Ovary (tissue), 10 donors: ENCODE measurements at places on chromosomes 13 and 19. TPM values are rescaled to one million over a fixed set of nuclear protein-coding genes. Genes with fewer than 3 reads are reported as not detected.
A peak's percentile ranks its signal among the peaks of the same experiment; 100 is the strongest.

GRCh38 chr19:16594131-16594586 lies 21.9 kb upstream of the SLC35E1 start:
- no peaks in the 10 kb centered on the region for H3K36me3 ChIP-seq
- H3K4me1 ChIP-seq, result peaks cover 12% of the 10 kb centered on the region
- no peaks in the 10 kb centered on the region for H3K27me3 ChIP-seq
- no peak overlapping the region for H3K4me3 ChIP-seq
- no peak for DNase-seq
- no peak overlapping the region for H3K27ac ChIP-seq

DNA sequence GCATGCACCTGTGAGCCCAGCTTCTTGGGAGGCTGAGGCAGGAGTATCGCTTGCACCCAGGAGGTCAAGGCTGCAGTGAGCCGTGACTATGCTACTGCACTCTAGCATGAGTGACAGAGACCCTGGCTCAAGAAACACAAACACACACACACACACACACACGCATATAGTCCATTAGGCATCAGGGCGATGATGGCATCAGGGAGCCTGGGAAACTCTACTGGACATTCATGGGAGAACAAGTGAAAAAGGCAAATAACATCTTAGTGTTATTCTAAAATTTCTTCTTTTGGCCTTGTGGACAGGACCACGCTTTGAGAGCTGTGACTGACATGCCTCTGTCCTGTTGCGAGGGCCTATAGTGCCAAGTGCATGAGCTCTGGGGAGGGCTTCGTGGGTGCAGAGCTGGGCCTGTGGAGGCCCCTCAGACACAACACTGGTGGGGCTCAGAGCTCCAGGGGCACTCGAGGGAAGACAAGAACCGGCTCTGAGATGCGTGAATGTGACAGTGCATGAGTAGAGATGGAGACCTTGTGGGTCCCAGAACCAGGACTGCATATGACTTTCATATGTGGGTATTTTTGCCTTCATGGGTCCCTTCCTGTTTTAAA lies 8.0 kb upstream of the USF2 start:
- no peak for DNase-seq
- no peaks in the 10 kb centered on the region for H3K27me3 ChIP-seq
- peaks cover 7% of the 10 kb centered on the region for H3K4me1 ChIP-seq
- no peaks in the 10 kb centered on the region for H3K36me3 ChIP-seq
- H3K27ac ChIP-seq, result no peak overlapping the region

GRCh38 chr19:37932985-37933936 lies 26.3 kb downstream of the SIPA1L3 start:
- no peaks in the 10 kb centered on the region for H3K27me3 ChIP-seq
- DNase-seq, result no peak
- no peaks in the 10 kb centered on the region for H3K4me1 ChIP-seq
- H3K36me3 ChIP-seq, result no peaks in the 10 kb centered on the region
- H3K4me3 ChIP-seq, result no peak overlapping the region

DNA sequence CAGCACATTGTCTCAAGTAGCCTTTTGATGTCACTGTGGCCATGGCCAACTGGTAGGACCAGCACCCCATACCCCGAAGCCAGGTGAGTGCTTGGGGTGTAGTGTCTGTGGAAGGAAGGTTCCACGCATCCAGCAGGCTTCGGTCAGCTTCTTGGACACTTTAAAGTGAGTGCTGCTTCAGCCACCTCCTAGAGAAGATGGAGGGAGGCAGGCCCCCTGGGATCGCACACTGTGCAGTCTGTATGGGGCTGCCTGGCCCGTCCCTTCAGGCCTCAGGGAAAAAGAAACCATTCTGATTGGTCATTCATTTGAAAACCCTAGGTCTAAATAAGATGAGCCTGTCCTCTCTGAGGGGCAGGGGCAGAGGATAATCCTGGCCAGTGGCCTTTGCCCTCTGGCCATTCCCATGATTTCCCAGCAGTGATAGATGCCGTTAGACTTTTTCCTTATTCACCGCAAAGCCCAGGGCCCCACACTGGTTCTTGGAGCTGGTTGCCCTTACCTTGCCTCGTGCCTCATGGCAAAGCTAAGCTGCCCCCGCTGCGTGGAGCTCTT lies 30.7 kb downstream of the GATAD2A start:
- H3K36me3 ChIP-seq, result no peaks in the 10 kb centered on the region
- no peak overlapping the region for H3K27ac ChIP-seq
- H3K4me1 ChIP-seq, result peaks cover 19% of the 10 kb centered on the region
- H3K27me3 ChIP-seq, result no peaks in the 10 kb centered on the region

The ZNF610 gene
- polyA plus RNA-seq, result 5.3 TPM

- H3K27me3 ChIP-seq, result no peaks in the 10 kb centered on the region
- H3K4me1 ChIP-seq, result peaks cover 6% of the 10 kb centered on the region
- H3K27ac ChIP-seq, result no peak overlapping the region
- no peak for DNase-seq
Measured at GRCh38 chr19:47240556-47240955, 9.6 kb upstream of the BBC3 start.

GRCh38 chr19:4038661-4039423 lies 27.9 kb downstream of the ZBTB7A start:
- no peak for DNase-seq
- no peaks in the 10 kb centered on the region for H3K36me3 ChIP-seq
- H3K4me3 ChIP-seq, result no peak overlapping the region

The MBD3L2 gene
- polyA plus RNA-seq, result not detected

- H3K4me3 ChIP-seq, result no peak overlapping the region
- no peaks in the 10 kb centered on the region for H3K27me3 ChIP-seq
- H3K36me3 ChIP-seq, result no peaks in the 10 kb centered on the region
- H3K27ac ChIP-seq, result no peak overlapping the region
- H3K4me1 ChIP-seq, result peaks cover 5% of the 10 kb centered on the region
- peak; percentile 76 for DNase-seq
Measured at GRCh38 chr19:3471954-3472655, 8.2 kb downstream of the SMIM24 start.

GRCh38 chr19:19425170-19425875 lies 19.8 kb downstream of the GATAD2A start:
- H3K4me1 ChIP-seq, result peaks cover 1% of the 10 kb centered on the region
- DNase-seq, result no peak
- no peaks in the 10 kb centered on the region for H3K36me3 ChIP-seq
- H3K27me3 ChIP-seq, result no peaks in the 10 kb centered on the region
- H3K4me3 ChIP-seq, result no peak overlapping the region
- H3K27ac ChIP-seq, result no peak overlapping the region

DNA sequence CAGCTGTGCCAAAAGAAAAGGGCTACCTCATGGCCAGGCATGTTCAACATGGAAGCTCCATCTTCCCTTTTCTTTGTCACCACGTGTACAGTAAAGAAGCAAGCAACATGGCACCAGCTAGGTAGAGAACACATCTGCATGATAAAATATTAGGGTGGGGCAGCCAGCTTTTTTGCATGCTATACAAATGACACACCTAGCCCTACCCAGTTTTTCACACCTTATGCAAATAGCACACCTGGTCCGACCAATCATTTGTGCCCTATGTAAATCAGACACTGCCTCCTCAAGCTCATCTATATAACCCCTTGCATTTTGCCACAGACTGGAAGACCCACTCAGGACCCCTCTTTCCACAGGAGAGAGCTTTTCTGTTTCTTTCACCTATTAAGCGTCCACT lies 85.5 kb downstream of the STOML3 start:
- no peaks in the 10 kb centered on the region for H3K27me3 ChIP-seq
- H3K4me3 ChIP-seq, result no peak overlapping the region
- no peak overlapping the region for H3K27ac ChIP-seq
- no peak for DNase-seq

DNA sequence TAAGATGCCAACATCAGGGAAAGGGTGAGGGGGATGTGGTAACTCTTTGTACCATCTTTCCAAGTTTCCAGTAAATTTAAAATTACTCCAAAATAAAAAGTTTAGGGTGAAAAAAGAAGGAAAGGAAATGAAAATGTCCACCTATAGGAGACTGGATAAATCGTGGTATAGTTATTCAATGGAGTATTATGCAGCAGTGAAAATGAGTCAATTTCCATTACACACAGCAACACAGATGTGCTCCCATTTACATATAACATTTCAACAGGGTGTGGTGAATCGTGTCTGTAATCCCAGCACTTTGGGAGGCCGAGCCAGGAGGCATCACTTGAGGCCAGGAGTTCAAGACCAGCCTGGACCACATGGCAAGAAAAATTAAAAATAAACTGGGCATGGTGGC lies 7.4 kb upstream of the ZNF541 start:
- H3K4me1 ChIP-seq, result no peaks in the 10 kb centered on the region
- H3K27me3 ChIP-seq, result no peaks in the 10 kb centered on the region
- DNase-seq, result no peak

- H3K36me3 ChIP-seq, result no peaks in the 10 kb centered on the region
- no peaks in the 10 kb centered on the region for H3K27me3 ChIP-seq
- no peak for DNase-seq
Measured at GRCh38 chr13:66958611-66959010, 271.5 kb downstream of the PCDH9 start.

The FAM83E gene
- polyA plus RNA-seq, result 0.16 TPM

DNA sequence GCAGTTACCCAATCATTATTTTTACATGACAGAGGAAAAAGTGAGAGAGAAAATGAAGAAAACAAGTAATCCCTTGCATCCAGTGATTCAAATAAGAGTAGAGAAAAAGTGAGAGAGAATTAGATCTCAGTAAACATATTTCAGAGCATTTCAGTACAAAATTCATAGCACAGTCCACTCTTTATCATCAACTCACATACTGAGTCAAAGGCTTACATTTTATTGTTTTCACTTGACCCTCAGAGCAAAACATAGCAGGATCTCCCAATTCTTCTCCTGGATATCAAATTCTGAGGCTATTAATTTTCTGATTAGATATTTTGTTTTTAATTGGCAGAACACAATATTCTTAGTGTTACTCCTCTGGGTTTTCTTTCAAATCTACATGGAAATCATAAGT lies 1568.3 kb upstream of the PRR20A start:
- H3K4me3 ChIP-seq, result no peak overlapping the region
- H3K36me3 ChIP-seq, result no peaks in the 10 kb centered on the region
- DNase-seq, result no peak

- H3K36me3 ChIP-seq, result no peaks in the 10 kb centered on the region
- no peak overlapping the region for H3K4me3 ChIP-seq
- no peaks in the 10 kb centered on the region for H3K27me3 ChIP-seq
- no peak for DNase-seq
Measured at GRCh38 chr19:17866312-17866963, 5.3 kb upstream of the SLC5A5 start.

- H3K4me3 ChIP-seq, result no peak overlapping the region
- DNase-seq, result no peak
- no peaks in the 10 kb centered on the region for H3K36me3 ChIP-seq
Measured at GRCh38 chr13:95704510-95704909, 27.6 kb downstream of the DNAJC3 start.

The C1QTNF9 gene
- polyA plus RNA-seq, result 1.6 TPM

- DNase-seq, result no peak
- no peak overlapping the region for H3K27ac ChIP-seq
- H3K4me1 ChIP-seq, result no peaks in the 10 kb centered on the region
Measured at GRCh38 chr19:24046550-24046949, 40.4 kb upstream of the ZNF254 start.

DNA sequence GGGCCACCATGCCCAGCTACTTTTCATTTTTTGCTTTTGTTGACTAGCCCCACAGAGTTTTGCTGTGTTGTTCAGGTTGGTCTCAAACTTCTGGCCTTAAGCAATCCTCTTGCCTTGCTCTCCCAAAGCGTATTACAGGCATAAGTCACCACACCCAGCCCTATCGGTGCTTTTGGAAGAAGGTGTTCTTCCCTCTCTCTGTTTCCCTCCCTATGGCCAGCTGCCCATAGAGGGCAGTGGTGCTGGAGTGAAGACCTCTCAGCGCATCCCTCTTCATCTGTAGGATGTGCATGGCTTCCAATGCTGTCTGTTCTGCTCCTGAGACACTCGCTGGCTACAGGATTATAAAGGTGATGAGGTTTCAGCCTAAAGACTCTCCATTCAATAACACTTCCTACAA lies 1.3 kb upstream of the CD22 start:
- no peaks in the 10 kb centered on the region for H3K4me1 ChIP-seq
- no peak overlapping the region for H3K27ac ChIP-seq
- H3K36me3 ChIP-seq, result no peaks in the 10 kb centered on the region

The GGN gene
- polyA plus RNA-seq, result 0.28 TPM

DNA sequence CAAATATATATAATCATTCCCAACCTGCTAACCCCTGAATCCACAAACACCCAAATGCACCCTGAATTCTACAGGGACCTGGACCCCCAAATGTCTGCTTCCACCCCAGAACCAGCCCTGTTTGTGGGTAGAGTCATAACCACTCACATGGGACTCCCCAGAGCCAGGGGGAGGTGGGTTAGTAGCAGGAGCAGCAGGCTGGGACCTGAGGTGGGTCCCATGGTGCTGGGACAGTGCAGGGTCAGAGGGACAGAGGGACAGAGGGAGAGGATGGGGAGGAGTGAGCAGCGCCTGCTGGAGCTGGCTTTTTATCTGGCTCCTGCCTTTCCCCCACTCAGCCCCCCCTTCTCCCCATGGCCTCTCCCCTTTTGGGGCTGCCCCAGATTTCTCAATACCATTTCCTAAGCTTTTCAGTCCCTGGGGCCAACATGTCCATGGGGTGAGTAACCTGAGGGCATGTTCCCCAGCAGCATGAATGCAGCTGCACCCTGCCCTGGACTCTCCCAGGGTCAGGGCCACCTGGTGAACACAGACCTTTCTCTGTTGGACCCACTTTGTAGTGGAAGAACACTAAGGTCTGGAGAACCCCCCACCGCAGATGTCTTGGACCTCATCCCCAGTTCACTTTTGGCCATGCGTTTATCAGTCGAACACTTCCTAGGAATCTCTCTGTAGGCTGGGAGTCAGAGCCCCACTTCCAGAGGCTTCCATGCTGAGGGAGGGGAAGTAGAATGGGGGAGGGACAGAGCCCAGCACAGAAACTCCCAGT lies at the start of gene C3:
Gene C3 (minus strand): TSS at position 282 of the 769 bp plus-strand sequence. CDS start 61 bp downstream, at position 221.
- H3K4me1 ChIP-seq, result peaks cover 3% of the 10 kb centered on the region
- H3K4me3 ChIP-seq, result peak within 1 kb of the TSS; percentile 21
- DNase-seq, result peak; percentile 78
- peak within 1 kb of the TSS; percentile 55 for H3K27ac ChIP-seq
- H3K27me3 ChIP-seq, result no peaks in the 10 kb centered on the region
- no peaks in the 10 kb centered on the region for H3K36me3 ChIP-seq

DNA sequence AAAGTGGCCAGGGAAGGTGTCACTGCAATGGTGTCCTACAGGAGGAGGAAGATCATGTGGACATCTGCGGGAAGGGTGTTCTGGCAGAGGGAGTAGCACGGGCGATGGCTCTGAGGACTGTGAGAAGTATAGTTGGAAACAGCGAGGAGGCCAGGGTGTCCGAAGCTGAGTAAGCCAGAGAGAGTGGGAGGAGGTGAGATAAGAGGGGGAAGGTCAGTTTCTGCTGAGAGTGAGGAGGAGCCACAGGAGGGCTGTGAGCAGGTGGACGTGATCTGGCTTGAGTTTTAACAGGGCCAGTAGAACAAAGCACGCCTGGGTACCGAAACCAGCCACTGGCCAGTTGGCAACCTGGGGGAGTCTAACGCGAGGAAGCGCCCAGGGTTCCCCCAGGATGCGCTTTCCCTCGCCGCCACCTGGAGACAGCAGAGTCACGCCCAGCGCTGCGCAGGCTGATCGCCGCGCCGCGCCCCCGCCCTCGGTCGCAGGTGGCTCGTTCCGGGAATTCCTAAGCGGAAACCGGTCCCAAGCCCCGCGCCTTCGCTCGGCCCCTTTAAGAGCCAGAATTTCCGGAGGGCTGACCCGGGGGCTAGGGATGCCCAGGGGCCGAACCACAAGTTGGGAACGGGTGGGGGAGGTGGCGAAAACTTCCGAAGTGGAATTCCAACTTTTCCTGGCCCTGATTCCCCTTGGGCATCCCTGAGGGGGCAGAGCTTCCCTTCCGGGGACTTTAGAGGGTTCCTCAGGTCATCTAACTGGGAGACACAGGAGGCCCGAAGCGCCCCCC lies 1.1 kb upstream of the LSR start:
- DNase-seq, result peak; percentile 29
- no peaks in the 10 kb centered on the region for H3K27me3 ChIP-seq
- H3K4me3 ChIP-seq, result peak overlapping the region; percentile 41
- no peak overlapping the region for H3K27ac ChIP-seq
- no peaks in the 10 kb centered on the region for H3K36me3 ChIP-seq
